ENCODE measurements at places on chromosomes 1 and 21. TPM values are rescaled to one million over a fixed set of nuclear protein-coding genes. Genes with fewer than 3 reads are reported as not detected.

The PLA2G2A gene
- 342 TPM for total RNA-seq

GRCh38 chr21:15514073-15514946, 215.5 kb upstream of the USP25 start:
- DNase-seq, result no peak

The BECN2 gene
- total RNA-seq, result not detected

DNA sequence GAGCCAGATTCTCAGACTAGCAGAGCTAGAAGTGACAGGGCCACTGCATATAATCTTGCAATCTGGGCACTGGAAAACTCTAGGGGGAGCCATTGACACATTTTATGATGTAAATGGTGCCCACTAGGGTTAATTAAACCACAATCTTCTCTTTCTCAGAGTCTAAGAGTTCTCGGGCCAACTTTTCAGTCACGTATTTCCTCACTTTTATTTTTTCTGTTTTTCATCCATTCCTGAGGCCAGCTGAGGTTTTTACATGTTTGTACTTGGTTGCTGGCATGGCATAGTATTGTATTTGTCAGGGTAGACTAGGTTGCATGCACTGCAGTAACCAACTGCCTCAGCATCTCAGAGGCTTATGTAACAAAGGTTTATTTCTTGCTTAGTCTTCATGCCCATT, 138.2 kb downstream of the ZNF326 start:
- peak; percentile 24 for DNase-seq

DNA sequence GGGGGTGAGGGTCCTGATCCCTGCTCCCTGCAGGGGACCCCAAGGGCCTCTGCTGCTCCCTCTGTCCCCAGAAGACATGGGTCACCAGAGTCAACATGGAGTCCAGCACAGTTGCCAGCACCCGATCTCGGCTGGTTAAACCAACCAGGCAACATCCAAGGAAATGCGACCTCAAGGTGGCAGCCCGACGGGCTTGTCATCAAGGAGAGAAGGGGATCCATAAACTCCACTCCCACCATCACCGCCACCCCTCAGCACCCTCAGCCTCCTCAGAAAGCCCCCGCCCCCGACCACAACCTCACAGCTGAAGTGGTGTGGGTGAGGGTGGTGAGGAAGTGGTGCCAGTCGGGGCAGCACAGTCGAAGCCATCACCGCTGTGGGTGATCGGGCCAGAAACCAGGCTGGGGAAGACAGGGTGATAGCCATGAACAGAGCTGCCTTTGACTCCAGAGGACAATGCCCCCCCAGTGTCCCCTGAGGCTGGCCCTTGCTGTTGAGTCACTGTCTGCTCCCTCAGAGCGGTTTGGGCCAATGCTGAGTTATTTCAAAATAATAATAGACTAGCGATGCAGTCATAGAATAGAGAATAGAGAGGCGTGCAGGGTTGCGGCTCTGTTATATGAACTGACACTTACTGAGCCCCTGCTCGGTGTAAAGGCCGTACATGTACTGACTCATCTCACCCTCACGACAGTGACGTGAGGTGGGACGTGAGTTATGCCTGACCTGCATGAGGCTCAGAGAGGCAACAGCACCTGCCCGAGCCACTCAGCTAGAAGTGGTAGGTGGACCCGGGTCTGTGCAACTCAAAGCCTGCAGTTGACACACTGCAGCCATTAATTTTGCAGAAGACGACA, 88.7 kb upstream of the IFFO2 start:
- DNase-seq, result peak; percentile 33

The FAM229A gene
- total RNA-seq, result 15.8 TPM

GRCh38 chr1:39733161-39733560, 5.5 kb upstream of the PPIE start:
- DNase-seq, result no peak

GRCh38 chr1:226688056-226688748, 50.9 kb downstream of the ITPKB start:
- DNase-seq, result no peak

DNA sequence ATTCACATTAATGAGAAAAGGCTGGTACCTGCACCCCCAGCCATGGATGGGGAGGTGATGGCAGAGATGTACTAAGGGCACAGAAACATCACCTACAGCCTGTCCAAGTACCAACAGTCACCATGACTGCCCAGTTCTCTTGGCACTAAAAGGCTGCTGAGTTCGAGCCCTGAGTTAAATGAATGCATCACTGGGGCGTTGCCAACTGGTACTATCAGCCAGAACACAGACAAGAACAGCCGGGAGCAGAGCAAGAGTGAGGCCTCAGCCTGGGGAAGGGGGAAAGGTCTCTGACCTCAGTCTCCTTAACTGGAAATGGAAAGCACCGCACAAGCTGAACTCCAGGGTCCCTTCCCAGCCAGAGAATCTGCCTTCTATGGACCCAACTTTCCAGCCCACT, 60.5 kb downstream of the GLIS1 start:
- DNase-seq, result no peak

The CR1L gene
- not detected for total RNA-seq

- DNase-seq, result no peak
These were observed 122.9 kb upstream of the ERG start for GRCh38 chr21:38621132-38621531.

- DNase-seq, result no peak
These were observed 14.3 kb upstream of the MED18 start for GRCh38 chr1:28314547-28314941.

GRCh38 chr1:214717351-214717750, 114.4 kb downstream of the CENPF start:
- no peak for DNase-seq

DNA sequence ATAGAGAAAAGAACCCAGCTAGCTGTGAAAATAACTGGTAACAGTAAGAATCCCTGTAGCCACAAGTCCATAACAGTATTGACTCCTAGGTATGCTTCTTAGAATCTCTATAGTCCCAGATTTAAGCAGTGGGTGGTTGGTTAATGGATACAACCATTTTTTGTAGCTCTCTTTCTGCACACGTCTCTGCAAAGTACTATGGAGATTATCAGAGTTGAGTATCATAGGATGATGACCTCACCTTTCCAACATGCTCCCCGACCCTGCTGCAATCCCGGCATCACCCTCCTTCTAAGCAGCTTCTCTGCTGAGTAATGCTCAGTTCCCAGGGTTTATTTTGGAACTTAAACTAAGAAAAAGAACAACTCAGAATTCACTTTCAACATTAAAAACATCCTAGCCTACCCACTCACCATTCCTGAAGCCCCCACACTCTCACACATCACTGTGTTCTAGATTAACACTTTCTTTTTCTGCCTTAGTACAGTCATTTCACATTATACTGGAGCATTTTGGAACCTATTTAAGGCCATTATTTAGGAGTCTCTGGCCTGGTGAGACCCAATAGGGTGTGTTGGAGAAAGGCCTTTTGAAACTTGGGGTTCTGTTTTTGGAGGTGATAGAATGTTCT, 2.7 kb downstream of the MLLT11 start:
- no peak for DNase-seq

DNA sequence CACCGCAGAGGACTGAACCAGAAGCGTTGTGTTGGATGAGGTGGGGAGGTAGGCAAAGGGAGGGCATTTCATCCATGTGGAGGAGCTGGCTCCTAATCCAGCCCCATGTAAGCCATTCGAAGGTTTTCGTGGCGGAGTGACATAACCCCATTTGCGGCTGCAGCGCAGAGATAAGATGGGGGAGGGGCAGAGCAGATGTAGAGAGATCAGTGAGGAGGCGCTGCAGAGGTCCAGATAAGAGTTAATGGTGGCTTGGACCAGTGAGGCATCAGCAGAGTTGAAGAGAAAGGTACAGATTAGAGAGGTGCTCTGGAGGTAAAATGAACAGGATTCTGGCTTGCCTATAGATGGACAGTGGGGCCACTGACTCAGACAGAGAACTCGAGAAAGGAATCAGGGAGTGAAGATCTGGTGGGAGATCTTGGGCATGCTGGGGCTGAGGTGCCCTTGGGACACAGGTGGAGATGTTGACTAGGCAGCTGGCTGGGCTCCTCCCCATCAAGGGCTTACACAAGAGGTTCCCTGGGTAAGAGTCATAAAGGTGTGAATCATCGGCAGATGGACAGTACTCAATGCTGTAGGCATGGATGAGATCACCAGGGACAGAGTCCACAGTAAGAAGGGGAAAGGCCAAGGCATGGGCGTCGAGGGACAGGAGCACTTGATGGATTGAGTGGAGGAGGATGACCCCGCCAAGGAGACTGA, 7.8 kb upstream of the PTPRF start:
- DNase-seq, result peak; percentile 52

DNA sequence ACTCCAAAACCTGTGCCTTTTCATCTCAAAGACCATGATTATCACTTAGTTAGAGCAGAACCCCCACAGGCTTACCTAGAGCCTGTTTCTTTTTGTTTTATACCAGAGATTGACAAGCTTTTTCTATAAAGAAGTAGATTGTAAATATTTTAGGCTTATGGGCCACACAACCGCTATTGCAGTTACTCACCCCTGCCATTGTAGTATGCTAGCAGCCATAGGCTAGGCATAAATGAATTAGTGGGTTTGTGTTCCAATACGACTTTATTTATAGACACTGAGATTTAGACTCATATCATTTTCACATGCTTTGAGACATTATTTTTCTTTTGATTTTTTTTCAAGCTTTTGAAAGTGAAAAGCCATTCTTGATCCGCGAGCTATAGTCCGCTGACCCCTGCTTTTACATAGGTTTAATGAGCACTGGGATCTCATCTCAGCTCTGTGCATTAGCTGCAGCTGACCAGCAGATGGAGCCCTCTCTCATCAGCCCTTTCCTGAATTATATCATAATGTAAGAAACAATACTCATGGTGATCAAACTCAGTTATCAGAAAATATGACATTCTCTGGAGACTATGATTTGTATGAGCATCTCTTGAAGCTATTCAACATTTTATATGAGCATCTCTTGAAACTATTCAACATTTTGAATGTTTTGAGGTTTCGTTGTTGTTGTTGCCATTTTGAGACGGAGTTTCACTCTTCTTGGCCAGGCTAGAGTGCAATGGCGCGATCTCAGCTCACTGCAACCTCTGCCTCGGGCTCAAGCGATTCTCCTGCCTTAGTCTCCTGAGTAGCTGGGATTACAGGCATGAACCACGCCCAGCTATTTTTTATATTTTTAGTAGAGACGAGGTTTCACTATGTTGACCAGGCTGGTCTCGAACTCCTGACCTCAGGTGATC, 111.9 kb upstream of the L1TD1 start:
- no peak for DNase-seq

The INSRR gene
- total RNA-seq, result 0.33 TPM

- no peak for DNase-seq
These were observed 64.2 kb downstream of the SELENOF start for GRCh38 chr1:86849756-86850155.

GRCh38 chr1:115138973-115139372, 49.7 kb upstream of the TSPAN2 start:
- DNase-seq, result peak; percentile 87

DNA sequence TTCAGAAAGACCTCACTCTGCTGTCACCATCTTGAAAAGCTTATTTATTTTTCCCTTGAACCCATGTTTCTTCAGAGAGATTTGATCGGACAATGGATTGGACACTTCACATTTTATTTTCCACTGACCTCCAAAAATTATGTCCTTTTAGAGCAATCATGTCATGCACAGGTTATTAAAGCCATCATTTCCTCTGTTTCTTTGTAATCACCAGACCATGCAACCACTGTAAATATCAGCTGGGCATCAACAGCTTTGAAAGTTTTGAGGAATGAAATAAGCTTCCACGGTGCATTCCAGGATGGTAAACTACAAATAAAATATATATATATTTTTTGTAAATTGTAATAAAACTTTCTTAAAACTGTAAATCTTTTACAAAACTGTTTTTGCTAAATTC, 144.1 kb upstream of the ADAMTS5 start:
- DNase-seq, result no peak

DNA sequence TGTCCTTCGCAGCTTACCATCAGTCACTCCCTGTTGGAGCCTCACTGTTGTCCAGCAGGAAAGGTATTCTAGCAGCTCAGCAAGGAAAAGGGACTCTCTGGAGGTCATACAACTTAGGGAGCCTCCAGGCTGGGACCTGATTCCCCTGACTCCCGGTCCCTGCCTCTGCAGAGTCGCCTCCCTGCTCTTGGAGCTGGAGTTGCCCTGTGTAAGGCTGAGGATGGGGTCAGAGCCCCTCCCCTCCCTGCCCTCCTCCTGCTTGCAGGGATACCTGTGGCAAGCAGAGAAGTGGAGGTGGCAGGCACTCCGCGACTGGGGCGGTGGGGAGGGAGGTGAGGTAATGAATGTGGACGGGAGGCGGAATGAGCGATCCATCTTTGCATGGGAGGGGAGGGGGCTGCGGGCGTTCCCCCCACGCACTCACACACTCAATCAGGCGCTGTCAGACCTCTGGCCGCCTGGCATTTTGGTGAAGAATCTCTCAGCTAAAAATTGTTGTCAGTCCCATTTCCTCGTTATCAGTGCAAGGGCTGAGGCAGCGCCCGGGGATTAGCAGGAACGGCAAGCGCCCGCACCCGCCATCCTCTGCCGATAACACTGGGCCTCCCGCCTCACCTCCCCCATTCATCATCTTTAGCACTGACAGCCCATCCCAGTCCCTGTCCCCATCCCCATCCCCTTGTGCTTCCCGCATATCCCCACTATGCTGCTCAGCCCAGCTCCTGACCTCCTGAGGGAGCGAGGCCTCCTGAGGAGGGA, 64.3 kb downstream of the TMEM53 start:
- DNase-seq, result no peak

DNA sequence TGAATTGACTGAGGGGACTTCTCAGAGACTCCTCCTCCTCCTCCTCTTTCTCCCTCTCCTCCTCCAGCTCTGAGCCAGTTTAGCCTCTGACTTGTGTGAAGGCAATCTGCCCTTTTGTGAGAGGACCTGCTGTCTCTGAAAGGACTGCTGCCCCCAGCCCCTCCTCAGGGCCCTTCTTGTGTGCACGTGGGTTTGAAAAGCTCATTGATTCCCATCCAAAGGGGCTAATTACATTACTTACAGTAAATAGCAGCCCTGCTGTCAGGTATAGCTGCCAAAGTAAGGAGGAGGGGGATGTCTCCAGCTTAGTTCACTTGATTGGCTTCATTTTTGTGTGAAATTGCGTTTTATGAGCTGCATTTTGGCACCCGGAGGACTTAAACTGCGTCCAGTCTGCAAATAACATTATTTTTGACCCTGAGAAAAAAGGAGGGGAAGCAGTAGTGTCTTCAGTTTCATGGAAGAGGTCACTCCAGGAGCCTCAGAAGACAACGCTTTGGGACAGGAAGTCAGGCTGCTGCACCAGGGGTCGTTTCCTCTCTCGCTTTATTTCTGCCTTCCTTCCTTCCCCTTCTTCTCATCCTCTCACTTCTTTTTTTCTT, 1.8 kb upstream of the LHX9 start:
- no peak for DNase-seq

DNA sequence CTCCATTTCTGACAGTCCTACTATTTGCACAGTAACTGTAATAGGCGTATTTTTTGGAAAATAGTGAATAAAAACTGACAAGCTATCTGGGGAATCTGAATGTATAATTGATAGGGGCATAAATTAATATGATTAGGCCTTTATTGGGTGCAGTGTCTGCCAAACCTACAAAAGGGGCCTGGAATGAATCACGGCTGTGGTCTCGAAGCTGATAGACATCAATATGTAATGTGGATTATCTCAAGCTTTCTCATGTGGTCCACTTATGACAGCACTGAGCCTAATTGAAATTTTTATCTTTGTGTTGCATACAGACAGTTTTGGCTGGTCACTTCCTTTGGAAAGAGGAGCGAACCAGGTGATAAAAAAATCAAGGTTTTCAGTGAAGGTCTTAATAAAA, 450.4 kb downstream of the GPATCH2 start:
- no peak for DNase-seq

- no peak for DNase-seq
These were observed 43.0 kb downstream of the TMEM53 start for GRCh38 chr1:44631333-44631646.

The OLFM3 gene
- total RNA-seq, result not detected

- DNase-seq, result no peak
These were observed 121.3 kb downstream of the GRIK3 start for GRCh38 chr1:36913016-36913415.
